NCI-H1694 (cell line): ENCODE measurements at places on chromosomes 7 and 10.
A peak's percentile ranks its signal among the peaks of the same experiment; 100 is the strongest.

- no peak for DNase-seq
Measured at GRCh38 chr7:71595176-71595575, 463.2 kb downstream of the GALNT17 start.

- no peak for DNase-seq
Measured at GRCh38 chr10:94010886-94011285, 17.2 kb downstream of the PLCE1 start.

- DNase-seq, result no peak
Measured at GRCh38 chr7:129169686-129170440, 18.6 kb upstream of the SMO start.

DNA sequence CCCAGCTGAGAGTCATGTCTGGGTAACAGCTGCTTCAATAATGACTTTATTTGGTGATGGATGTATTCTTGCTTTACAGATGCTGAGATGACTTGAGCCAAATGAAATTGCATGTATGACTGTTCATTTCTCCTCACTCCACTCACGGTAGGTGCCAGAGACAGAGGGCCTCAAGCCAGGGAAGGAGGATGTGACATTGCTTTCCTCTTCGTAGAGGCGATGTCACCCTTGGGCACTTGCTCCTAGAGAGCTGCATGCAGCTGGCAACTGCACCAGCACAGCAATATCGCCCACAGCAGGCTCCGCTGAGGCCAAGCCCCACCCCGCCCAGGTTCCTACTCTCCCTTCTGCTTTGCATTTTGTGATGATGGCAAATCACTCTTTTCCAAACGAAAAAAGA is 116.6 kb upstream of the AOAH start:
- DNase-seq, result no peak

DNA sequence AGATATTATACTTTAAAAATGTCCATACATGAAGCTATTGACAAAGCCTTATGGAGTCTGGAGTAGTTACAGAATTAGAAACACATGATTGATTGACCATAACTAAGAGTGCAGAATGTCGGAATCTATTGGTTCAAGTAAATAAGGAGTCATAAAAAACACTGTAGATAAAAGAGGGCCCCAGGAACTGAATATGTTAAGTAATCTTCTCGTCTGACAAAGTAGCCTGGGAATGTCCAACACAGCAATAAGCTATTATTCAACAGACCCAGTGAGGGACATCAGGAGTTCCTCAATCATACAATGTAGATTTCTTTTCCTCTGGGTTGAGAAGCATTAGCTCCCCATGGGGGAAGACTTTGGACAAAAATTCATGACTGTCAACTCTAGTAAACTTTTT is 782.0 kb downstream of the SUGCT start:
- DNase-seq, result no peak

DNA sequence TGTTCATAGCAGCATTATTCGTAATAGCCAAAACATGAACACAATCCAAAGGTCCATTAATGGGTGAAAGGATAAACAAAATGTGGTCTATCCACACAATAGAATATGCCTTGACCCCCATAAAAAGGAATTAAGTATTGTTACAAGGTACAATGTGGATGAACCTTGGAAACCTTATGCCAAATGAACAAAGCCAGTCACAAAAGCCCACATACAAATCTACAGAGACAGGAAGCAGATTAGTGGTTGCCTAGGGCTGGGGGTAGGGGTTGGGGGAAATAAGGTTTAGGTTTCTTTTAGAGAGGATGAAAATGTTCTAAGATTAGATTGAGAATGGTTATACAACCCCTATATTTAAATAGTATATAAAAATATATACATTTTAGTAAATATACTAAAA is 34.8 kb downstream of the PIP4K2A start:
- DNase-seq, result no peak

- DNase-seq, result no peak
Measured at GRCh38 chr10:95389982-95390381, 99.2 kb upstream of the PDLIM1 start.

DNA sequence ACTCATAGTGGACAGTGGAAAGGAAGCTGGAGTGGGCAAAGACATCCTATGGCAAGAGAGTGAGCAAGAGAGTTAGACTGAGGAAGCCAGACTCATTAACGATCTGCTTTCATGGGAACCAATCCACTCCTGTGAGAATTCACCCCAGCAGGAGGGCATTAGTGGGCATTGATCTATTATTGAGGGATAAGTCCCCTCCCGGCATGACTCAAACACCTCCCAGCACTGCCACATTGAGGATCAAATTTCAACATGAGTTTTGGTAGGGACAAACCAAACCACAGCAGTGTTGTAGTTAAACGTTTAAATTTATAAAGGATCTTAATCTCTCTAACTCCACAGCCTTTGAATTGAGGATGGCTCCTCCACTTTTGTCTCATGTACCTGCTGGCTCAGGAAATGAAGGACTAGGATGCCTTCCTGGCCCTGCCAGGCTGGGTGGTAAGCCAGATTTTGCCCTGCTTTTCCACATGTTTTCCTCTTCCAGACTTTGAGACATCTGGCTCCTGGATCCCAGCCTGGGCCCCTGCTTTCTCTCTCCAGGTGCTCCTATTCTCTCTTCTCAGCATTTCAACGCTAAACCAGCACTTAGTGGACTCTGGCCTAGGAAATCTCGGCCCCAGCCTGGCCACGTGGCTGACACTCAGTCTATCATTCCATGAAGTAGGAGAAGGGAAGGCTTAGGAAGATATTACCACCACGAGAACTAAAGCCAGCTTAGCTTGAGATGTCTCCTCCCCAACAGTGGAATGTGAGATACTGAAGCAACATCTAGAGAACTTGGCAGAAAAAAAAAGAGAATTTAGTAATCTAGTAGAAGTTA is 96.5 kb upstream of the PIP4K2A start:
- DNase-seq, result no peak

DNA sequence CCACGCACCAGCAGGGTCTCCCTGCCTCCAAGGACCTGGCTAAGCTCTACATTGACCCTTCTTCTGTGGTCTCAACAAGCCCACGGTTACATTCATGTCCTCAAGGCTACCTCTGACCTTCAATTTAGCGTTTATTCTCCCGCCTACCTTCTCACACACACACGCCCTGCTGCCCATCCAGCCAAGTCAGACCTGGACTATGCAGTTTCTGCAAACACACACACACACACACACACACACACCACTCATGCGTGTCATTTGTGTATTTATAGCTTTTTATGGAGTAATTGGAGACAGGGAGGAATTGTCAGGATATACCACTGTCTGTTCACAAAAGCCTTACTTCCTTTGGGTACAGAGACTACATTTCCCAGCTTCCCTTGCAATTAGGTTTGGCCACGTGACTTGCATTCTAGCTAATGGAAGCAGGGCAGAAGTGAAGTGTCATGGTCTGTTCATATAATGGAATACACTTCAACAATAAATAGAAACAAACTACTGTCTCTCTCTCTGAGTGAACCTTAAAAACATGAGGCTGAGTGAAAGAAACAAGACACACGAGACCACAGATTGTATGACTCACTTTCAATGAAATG is 53.8 kb upstream of the CPXM2 start:
- DNase-seq, result no peak

DNA sequence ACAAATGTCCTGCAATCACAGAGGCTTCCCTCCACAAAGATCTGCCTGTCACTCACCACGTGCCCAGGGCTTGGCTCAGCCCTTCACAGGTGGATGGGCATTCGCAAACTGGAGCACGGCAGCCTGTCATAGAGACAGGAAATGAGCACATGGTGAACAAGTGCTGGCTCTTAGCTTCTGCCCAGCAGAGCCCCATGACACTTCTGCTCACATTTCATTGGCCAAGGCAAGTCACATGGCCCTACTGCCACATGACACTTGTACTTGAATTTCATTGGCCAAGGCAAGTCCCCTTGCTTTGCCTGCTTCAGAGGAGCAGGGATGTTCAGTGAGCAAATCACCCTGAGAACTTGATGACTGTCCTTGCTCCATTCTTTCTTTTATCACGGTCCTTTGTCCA is 110.8 kb upstream of the PPP2R2D start:
- DNase-seq, result no peak

DNA sequence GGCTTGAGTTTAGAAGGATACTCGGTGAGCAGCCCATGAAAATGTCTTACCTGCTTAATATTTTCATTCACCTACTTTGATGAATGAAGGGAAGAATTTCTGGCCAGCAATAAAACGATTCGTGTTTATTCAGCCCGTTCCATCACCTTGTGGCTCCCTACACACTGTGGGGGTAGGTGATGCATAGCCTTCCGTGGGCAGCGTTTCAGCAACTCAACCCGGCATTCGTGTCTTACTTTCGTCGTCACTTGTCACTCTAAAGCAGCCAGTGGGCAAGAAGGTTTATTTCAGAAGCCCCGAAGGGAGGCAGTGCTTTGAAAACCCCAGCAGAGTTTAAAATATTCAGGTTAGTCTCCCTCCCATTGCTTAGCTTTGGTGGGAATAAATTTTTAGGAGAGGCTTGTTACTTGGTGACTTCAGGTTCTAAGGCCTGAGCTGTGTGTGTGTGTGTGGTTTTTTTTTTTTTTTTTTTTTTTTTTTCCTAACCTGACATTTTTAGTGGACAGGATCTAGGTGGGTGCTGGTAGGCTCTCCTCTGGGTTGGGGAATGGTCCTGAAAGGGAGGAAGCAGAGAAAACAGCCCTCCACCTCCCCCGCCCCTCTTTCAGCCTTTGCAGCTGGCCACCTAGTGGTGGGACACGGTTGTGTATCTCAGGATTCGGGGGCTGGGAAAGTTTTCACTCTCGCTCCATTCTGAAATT is 1.8 kb downstream of the GRK5 start:
- DNase-seq, result peak; percentile 0

- no peak for DNase-seq
Measured at GRCh38 chr7:138458576-138459412, 1.3 kb upstream of the TRIM24 start.

DNA sequence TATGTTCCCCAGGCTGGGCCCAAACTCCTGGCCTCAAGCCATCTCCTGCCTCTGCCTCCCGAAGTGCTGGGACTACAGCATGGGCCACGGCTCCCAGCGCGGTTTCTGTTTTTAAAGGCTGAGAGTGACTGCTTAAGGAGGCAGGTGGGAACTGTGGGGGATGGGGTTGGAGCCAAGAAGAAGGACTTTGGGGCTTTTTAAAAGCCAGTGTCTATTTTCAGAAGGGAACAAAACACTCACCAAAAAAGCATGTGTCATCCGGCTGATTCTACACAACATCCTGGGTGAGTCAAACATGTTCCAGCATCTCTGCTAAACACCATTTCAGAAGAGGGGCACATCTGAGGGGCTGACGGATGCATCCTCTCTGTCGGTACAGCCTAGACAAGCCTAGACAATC is 824.5 kb downstream of the TYW1 start:
- DNase-seq, result no peak
